ENCODE measurements at places on chromosomes 4 and X.

GRCh38 chr4:174037631-174038030, 245.8 kb downstream of the FBXO8 start:
- no peak for DNase-seq

DNA sequence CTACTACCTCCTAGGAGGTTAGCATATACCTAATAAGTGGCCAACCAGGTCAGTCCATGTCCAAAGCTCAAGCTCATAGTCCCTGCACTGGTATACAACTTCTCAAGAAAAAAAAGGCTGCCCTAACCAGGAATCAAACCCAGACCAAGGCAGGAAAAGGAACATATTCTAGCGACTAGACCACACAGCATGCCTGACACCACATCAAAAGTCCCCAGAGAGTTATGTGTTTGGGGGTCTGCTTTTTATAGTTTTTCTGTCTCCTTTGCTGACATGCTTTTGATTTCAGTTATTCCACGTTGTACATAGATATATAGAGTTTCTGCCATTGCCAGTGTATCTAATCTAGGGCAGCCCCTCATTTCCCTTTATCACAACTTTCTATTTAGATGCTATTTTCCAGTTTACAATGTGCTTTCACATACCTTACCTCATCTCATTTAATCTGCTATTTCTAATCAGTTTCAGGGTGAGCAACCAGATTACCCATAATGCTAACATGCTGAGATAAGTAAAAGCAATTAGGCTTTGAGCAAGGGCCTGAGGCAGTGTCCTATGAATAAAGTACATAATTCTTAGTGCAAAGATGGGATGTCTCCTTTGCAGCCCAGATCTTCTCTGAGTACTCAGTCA, 17.8 kb downstream of the ARHGEF6 start:
- DNase-seq: no peak

DNA sequence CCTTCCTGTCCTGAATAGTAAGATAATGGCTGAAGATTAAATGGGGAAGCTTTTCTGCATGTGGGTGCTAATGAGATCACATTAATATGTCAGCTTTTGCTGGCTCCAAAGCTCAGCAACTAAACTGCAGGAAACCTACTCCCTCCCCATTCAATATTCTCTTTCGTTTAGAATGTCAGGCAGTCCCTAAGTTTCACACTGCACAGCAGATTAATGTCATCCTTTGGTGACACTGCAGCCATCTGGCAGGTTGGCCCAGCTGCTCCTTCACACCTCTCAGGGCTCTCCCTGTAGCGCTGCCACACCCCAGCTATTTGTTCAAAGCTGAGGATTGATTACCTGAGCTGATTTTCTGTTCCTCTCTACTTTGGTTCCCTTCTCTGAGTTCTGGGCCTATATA, 110.5 kb downstream of the KDR start:
- DNase-seq: no peak

GRCh38 chrX:134718966-134719317, 60.7 kb upstream of the PLAC1 start:
- DNase-seq: no peak

DNA sequence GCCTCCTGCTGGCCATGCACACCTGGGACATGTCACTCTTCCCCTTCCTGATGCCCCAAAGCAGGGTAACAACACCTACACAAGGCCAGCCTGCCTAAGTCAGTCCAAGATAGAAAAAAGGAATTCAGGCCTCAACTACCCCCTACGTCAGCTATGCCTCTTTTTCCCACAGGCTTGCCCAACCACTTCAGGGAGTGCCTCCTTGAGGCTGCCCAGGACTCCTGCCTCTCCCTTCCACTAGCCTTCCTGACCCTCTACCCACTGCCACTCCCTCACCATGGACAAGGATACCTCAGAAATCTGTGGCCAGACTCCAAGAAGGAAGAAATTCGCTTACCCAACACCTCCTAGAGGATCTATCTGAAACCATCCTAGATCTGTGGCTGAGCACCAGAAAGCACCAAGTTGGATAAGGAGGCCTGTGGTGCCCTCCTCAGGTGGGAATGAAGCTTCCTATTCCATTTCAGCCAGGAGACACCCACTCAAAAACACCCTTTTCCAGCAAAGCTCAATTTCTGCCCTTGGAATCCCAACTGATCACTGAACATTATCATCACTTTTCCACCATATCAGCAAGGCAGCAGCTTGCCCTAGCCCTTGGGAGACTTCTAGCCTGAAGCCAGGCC, 1.8 kb downstream of the KDM5C start:
- DNase-seq: no peak

DNA sequence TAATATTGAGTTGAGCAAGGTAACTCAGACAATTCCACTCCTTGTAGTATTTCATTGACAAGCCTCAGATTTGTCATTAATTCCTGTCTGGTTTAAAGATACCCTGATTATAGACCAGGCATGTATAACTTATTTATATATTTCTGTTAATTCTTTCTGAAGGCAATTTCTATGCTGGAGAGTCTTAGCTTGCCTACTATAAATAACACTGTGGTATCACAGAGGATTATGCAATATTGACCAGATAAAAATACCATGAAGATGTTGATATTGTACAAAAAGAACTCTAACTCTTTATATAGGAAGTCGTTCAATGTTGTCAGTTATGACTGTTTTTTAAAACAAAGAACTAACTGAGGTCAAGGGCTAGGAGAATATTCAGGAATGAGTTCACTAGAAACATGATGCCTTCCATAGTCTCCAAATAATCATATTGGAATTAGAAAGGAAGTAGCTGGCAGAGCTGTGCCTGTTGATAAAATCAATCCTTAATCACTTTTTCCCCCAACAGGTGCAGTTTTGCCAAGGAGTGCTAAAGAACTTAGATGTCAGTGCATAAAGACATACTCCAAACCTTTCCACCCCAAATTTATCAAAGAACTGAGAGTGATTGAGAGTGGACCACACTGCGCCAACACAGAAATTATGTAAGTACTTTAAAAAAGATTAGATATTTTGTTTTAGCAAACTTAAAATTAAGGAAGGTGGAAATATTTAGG, 821 bp downstream of the CXCL8 start:
- no peak for DNase-seq

- no peak for DNase-seq
Observed at GRCh38 chr4:113314426-113314825, 265.0 kb downstream of the ANK2 start.

- DNase-seq: no peak
Observed at GRCh38 chrX:12999422-12999821, 24.5 kb downstream of the TMSB4X start.

GRCh38 chr4:52606726-52607125, 52.4 kb downstream of the USP46 start:
- DNase-seq: no peak

GRCh38 chrX:82442281-82442680, 1065.8 kb upstream of the POU3F4 start:
- DNase-seq: no peak

DNA sequence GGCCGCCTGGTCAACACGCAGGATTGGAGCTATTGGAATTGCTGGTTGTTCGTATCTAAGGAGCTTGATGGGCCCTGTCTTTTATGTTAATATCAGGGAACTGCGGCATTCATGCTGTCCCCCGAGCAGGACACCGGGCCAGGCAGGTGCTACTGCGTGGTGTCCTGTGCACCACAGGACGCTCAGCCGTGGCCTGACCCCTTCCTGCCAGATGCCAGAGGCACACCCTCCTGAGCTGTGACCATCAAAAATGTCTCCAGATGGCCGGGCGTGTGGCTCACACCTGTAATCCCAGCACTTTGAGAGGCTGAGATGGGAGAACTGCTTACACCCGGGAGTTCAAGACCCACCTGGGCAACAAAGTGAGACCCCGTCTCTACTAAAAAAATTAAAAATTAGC, 32.1 kb downstream of the ABLIM2 start:
- no peak for DNase-seq

- no peak for DNase-seq
Observed at GRCh38 chr4:139814323-139815015, 148.8 kb downstream of the MGST2 start.

GRCh38 chr4:108168671-108169523, at the start of gene LEF1:
Gene LEF1, minus strand, starts transcription at chr4:108168932. Its CDS starts 1,165 bp downstream, at chr4:108167767.
- DNase-seq: no peak

- no peak for DNase-seq
Observed at GRCh38 chr4:137599734-137600133, 67.4 kb upstream of the PCDH18 start.

DNA sequence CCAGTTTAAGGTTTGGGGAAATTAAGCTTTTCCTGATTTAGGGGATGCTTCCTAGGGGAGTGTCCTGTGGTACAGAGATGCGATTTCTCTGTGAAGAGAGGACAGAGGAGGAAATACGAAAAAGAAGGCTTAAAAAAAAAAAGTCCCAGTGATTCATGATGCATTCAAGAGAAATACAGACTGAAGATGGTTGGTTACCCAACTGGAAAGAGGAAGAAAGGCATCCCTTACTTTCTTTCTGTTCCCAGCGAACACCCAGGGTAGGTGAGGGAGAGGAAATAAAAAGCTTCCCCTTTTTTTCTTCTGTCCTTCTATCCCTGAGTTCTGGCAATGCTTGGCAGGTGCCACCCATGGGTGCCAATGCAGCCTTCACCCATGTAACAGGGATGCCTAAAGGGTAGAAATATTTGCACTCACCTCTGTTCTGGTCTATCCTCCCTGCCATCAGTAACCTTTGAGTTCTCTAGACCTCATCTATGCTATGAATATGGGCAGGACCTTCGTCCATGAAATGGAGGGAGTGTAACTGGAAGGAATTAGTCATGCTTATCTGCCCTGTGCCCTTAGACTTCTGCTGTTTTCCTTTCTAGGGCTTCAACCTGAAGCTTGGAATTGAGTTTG, 230.1 kb upstream of the GALNTL6 start:
- no peak for DNase-seq

DNA sequence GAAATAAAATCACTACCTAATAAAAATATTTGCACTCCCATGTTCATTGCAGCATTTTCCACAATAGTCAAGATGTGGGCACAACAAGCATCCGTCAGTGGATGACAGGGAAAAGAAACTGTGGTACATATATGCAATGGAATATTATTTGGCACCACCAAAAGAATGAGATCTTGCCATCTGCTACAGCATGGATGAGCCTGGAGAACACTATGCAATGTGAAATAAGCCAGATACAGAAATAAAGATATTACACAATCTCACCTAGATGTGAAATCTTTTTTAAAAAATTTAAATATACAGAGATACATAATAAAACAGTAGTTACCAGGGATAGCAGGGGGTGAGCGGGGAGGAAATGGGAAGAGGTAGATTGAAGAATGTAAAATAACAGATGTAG, 44.8 kb downstream of the LDB2 start:
- no peak for DNase-seq

DNA sequence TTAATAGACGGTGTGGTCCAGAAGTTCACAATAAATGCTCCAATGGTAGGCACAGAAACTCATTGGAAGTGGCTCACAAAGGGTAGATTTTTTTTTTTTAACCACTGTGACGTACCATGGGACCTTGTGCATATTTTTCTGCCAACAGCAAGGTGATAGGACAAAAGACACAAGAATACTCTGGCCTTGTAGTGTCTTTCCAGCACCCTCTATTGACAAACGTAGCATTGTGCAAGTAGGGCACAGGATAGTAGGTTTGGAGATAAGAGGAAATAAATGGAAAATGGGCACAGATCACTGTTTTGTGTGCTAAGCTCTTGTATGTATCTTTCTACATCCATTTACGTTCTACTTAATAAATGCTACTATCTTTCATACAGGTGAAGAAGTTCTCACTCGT, 2054.9 kb downstream of the PCDH7 start:
- DNase-seq: no peak

DNA sequence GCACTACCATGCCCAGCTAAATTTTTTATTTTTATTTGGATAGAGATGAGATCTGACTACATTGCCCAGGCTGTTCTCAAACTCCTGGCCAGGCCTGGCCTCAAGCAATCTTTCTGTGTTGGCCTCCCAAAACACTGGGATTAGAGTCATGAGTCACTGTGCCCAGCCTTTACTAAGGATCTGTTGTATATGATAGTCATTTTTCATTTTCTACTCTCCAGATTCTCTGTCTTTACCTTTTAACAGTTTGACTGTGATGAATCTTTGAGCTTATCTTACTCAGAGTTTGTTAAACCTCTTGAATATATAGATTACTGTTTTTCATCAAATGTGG, 161.8 kb downstream of the FNIP2 start:
- no peak for DNase-seq

GRCh38 chr4:22661443-22661842, 31.3 kb upstream of the GBA3 start:
- no peak for DNase-seq

DNA sequence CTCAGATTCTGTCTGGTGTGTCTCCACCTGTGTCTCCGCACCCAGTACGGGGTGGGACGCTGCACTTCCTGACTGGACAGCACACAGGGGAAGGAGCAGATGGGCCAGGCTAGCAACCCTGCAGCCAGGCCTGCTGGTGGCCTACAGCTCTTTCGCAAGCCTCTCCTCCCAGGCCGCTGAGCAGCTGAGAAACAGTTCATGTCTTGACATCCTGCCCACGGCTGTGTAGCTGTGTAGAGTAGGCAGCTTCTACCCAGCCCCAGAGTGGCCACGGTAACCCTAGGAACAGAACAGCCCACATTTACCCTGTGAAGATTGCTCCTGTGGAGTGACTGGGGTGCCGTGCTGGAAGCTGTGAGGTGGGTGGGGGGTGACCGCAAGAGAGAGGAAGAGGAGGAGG, 38.9 kb downstream of the CCNQ start:
- DNase-seq: no peak

DNA sequence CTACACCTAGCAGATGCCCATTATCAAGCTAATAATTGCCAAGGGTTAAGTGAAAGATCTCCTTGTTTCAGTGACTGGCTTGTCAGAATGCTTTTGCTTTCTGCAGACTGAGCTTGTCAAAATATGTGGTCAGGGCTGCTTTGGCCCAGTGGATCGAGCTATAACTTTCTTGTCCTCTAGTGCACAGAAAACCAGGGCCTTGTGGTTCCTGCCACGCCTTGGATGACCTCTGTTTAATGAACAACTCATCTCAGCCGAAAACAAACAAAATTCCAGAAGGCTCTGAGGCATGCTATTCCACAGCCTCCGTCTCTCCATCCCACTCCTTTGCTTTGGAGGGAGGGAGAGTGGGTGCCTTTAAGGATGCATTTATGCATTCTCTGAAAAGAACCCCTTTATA, 11.3 kb downstream of the EVC start:
- DNase-seq: no peak

DNA sequence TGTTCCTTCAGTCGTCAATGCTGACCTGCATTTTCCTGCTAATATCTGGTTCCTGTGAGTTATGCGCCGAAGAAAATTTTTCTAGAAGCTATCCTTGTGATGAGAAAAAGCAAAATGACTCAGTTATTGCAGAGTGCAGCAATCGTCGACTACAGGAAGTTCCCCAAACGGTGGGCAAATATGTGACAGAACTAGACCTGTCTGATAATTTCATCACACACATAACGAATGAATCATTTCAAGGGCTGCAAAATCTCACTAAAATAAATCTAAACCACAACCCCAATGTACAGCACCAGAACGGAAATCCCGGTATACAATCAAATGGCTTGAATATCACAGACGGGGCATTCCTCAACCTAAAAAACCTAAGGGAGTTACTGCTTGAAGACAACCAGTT, 12.6 kb downstream of the TLR8 start:
- no peak for DNase-seq

- DNase-seq: no peak
Observed at GRCh38 chr4:71009890-71010588, 16.6 kb downstream of the DCK start.
